AG09319 (cell line): ENCODE measurements at places on chromosomes 13 and 19.

DNA sequence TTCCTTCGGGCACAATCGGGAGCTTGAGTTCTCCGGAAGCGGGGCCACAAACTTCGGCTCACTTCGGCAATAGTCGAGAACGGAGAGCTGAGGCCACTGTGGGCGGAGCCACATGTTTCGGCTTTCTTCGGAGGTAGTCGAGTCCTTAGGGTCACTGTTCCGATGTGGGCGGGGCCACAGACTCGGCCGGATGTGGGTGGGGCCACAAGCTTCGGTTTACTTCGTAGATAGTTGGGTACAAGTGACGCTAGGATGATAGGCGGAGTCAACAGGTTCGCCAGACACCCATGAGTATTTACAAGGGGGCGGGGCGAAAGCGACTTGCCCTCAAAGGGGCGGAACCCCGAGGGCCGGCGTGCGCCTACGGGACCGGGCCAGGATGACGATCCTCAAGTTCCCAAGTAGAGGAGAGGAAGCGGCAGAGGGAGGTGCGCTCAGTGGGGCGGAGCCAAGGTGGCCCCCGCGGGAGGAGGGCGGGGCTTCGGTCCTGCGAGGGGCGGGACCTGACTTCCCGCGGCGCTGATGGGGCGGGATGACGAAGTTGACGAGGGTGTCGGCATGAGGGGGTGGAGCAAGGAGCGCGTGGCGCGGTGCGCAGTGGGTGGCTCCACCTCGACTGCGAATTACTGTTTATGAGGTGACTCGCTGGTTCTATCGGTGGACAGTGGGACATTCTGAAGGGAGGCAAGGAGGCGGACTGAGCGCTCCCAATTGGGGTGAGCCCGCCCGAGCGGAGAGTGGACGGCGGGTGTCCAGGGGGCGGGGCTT, 539 bp upstream of the MBOAT7 start:
- peak; percentile 100 for DNase-seq

DNA sequence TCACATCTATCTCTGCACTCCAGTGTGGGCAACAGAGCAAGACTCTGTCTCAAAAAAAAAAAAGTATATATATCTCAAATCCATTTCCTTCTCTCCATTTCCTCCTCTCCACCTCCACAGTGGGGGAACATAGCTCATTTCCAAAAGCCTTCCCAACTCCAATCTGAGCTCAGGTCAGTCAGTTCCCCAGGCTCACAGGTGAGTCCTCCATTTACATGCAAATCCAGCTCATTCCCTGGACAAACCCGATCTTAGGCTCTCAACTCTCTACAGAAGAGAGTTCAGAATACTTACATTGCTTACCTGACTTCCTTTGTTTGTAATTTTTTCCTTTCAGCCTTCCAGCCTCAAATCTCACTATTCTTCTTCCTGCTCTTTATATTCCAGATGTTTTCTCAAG, 518.3 kb downstream of the GPC6 start:
- DNase-seq: no peak

DNA sequence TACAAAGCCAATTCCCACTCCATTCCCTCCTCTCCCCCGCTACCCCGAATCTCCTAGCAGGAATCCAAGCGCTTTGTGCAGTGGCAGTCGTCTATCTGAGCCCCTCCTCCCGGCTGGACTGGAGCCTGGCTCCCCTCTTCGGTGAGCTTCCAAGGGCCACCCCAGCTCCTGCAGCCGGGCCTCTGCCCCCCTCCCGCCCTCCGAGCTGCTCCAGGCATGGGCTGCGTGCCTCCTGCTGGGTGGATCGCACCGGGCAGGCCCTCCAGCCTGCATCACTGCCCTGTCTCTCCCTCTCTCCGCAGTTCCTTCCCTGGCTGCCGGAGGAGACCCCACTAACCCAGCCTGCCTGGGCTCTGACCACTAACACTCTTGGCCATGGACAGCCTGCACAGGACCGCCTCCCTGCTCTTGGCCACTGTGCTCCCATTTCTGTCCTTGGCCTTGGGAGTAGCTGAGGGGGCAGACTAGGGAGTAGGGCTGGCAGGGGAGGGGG, 12.9 kb upstream of the LENG8 start:
- no peak for DNase-seq

DNA sequence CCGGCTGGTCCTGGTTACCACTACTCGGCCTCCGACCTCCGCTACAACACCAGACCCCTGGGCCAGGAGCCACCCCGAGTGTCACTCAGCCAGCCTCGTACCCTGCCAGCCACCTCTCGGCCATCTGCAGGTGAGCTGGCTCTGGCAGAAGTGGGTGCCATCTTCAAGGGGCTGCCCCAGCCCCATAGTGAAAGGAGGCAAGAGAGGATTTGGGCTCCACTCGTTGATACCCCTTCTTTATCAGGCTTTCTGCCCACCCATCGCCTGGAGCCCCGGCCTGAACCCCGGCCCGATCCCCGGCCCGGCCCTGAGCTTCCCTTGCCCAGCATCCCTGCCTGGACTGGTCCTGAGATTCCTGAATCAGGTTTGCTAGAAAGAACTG, 7.1 kb downstream of the LTBP4 start:
- DNase-seq: no peak

GRCh38 chr13:109389892-109390345, 396.5 kb downstream of the IRS2 start:
- no peak for DNase-seq

- peak; percentile 20 for DNase-seq
These were observed 299.0 kb downstream of the ITGBL1 start for GRCh38 chr13:101751488-101751887.

DNA sequence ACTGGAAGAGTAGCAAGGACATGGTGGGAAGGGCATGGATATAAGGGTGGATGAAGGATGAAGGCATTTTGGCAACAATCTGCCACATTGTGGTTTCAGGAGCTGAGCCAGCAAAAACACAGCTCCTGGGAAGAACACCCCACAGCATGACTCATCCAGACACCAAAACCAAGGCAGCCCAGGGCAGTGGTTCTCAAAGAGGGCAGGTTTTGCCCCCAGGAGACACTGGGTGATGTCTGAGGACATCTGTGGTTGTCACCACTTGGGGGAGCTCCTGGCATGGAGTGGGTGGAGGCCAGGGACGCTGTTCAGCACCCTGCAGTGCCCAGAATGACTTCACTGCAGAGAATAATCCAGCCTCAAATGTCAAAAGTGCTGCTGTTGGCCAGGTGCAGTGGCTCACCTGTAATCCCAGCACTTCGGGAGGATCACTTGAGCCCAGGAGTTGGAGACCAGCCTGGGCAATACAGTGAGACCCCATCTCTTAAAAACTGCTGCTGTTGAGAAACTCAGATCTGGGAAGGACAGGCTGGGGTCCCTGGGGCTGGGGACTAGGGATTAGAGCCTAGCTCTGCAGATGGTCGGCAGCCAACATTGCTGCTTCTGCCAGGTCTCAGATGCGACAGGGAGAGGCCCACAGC, 16.1 kb downstream of the ZFR2 start:
- DNase-seq: peak; percentile 7

- DNase-seq: no peak
These were observed 85.7 kb downstream of the CYSLTR2 start for GRCh38 chr13:48739386-48739964.

DNA sequence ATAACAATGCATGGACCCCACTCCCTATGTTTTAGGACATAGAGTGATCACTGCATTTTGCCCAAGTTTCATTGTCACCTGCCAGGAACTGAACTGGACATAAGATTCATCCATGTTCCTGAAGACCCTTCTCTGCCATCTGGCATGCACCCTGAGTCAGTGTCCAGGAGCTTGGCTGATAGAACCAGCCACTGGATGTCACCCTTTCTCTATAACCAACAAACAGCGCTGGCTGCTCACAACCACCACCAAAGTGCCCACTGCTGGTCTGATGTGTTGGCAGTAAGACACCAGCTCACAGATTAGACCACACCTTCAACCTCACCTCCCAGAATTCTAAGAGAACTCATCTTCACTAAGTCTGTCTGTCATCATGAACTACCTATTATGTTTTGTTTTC, 333.4 kb downstream of the ITGBL1 start:
- peak; percentile 4 for DNase-seq

DNA sequence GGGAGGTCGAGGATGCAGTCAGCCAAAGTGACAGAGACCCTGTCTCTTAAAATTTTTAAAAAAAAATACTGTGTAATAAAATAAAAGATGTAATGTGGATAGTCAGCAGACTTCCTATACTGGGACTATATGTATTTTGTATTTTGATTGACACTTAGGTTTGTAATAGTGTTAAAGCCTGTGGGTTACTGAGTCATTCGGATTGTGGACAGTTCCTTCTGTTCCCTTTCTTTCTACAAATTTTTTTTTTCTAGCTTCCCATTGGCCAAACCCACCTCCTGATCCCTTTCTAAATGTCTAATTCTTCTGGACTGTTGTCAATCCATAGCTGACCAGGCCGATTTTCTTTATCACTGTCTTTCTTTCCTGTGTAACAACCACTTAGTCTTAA, 108.0 kb downstream of the DNAJC3 start:
- DNase-seq: no peak

DNA sequence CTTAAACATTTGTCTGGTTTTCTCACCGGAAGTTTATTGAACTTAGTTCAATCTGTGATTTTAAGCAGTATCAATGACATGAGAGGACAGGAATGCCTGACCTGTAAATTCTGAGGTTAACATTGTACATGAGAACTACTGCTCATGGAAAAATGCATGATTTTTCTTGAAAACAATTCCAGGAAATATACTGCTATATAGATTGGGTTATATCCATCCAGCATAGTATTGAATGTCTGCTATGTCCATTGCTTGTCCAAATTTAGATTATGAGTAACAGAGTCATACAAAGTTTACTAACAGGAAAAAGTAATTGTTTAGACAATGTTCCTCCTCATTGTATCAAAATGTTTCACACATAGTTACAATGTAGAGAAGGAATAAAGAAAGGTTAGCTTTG, 606.8 kb downstream of the DACH1 start:
- no peak for DNase-seq

- no peak for DNase-seq
These were observed 822 bp upstream of the ZNF274 start for GRCh38 chr19:58181902-58182576.
